ENCODE measurements at places on chromosomes 5 and 9. TPM values are rescaled to one million over a fixed set of nuclear protein-coding genes. Genes with fewer than 3 reads are reported as not detected.

MOB3B gene
- total RNA-seq: under 0.01 TPM

FBN2 gene
- total RNA-seq: 33.0 TPM

SPINK1 gene
- total RNA-seq: not detected

PCDHGA10 gene
- 24.8 TPM for total RNA-seq

ENTPD2 gene
- not detected for total RNA-seq

CCNO gene
- 1.4 TPM for total RNA-seq

SLC36A3 gene
- not detected for total RNA-seq

Data from osteoblast (primary cell).